A549 (cell line): ENCODE measurements at places on chromosomes 4 and X. TPM values are rescaled to one million over a fixed set of nuclear protein-coding genes. Genes with fewer than 3 reads are reported as not detected.

CISD2 gene
- polyA plus RNA-seq = 44.9 to 49.9 TPM (median 48.6 TPM) in 3 replicates

GYPE gene
- not detected in 3 replicates for polyA plus RNA-seq

GPR143 gene
- not detected in 3 replicates for polyA plus RNA-seq

FGF2 gene
- 32.4 to 35.1 TPM (median 32.9 TPM) in 3 replicates for polyA plus RNA-seq

MID1IP1 gene
- polyA plus RNA-seq = 32.5 to 41.9 TPM (median 40.1 TPM) in 3 replicates

PPP2R2C gene
- 28.6 to 31.2 TPM (median 29.4 TPM) in 3 replicates for polyA plus RNA-seq

DNA sequence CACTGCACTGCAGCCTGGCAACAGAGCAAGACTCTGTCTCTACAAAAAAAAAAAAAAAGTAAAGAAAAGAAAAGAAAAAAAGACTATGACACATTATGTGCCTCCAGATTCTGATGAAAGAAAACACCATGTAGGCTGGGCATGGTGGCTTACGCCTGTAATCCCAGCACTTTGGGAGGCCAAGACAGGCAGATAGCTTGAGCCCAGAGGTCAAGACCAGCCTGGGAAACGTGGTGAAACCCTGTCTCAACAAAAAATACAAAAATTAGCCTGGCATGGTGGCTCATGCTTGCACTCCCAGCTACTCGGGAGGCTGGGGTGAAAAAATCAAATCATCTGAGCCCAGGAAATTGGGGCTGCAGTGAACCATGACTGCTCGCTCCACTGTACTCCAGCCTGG, 19.4 kb downstream of the THOC2 start:
- DNase-seq = no peak

DNA sequence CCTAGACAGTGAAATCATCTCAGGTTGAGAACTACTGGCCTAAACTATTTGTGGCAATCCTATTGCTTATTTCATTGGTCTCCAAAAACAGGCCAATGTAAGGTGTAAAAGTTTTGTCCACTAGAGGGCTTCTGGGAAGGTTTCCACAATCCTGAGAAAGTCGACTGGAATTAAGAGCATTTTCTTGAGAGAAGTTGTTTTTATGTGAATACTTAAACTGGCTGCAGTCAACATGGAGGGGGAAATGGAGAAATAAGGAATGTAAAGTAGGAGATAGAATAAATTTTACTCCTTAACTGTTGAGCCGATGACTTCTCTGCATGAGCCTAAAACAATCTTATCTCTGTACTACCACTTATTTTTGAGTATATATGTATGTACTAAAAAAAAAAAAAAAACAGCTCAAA, 11.0 kb upstream of the EIF4E start:
- DNase-seq = peak; percentile 44

- no peak for DNase-seq
Observed at GRCh38 chrX:97168646-97169045, 284.9 kb downstream of the RPA4 start.

DNA sequence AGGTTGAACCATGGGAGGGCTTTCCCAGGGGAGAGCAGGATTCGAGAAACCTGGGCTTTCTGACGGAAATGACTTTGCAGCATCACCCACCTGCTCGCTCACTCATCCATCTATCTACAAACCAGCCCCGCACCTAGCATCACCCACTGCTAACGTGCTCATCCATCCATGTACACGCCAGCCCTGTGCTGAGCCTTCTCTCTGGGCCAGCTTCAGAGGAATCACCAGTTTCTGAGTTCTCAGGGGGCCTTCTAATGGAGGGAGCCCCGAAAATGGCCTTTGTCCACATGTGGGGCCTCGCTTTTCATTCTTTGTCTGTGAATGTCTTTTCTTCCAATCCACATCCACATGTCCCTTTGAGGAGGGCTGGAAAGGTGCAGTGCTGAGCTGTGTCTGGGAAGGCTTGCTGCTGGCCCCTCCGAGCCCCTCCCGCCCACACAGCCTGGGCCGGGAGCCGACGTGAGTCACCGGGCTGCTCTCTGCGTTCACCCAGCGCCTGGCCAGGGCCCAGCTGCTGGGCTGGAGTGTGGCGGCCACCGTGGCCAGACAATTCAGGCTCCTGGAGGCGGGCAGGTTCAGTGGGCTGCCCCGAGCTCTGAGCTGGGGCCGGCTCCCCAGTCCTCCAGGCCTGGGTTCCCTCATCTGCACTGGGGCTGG, 14.7 kb downstream of the SORCS2 start:
- DNase-seq = peak; percentile 56

DNA sequence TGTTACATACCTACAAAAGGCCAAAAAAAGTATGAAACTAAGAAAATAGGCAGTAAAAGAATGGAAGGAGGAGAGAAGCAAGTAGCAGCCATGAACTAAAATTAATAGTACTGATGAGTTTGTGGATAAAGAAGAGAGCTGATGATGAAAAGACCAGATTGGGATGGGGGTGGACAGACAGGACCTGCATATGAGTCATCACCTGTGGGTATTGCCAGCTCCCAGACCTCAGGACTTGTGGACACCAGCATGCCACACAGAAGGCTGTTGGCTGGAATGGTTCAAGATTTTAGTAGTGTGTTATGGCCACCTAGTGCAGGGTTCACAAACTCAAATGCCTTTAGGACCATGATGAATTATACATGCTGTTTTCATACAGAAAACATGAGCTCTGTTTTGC, 58.9 kb downstream of the ARX start:
- peak; percentile 12 for DNase-seq

DNA sequence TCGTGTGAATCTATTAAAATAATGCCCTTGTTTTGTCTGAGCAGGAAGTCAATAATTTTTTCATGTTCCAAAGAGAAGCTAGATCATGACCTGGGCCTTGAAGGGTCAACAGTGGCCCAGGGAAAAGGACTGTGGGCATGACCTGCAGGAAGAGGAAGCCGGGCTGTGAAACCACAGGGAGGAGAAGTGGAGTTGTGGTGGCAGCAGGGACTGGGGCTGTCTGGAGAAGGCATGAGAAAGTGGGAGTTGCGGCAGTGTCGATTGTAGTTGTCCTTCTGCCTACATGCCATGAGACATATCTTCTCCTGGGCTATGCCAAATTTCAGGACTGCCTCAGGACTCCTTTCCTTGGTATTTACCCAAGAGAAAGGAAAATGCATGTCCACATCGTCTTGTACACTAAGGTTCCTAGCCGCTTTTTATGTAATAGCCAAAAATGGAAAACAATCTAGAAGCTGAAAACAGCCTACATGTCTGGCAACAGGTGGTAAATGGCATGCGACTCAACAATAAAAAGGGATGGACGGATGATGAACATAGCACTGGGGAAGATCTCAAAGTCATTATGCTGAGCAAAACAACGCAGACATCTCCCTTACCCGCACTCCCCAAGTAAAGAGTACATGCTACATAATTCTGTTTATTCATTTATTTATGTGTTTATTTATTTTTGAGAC, 13.6 kb upstream of the PTTG2 start:
- no peak for DNase-seq

DNA sequence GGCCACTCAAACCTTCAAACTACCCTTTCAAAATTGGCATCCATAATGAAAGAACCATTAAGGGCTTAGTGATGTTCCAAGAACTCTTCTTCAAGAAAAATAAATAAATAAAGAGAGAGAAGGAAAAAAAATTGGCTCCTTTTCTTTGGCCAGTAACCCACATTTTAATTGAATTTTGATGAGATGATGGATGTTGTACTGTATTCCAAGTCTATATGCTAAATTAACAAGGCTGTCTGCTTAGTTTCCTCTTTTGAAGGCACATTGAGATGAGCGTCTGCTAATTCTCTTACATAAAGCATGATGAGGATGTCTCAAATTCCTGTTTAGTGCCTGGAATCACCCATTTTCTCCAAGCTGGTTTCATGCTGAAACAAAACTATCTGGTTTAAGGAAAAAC, 33.4 kb downstream of the PHOX2B start:
- no peak for DNase-seq

- DNase-seq = no peak
Observed at GRCh38 chrX:68234171-68234910, 199.0 kb downstream of the OPHN1 start.

- DNase-seq = no peak
Observed at GRCh38 chr4:87651941-87652340, 1.9 kb downstream of the DMP1 start.

- DNase-seq = no peak
Observed at GRCh38 chr4:19438233-19438632, 813.5 kb upstream of the SLIT2 start.

GRCh38 chr4:163166041-163166579, 580 bp downstream of the NAF1 start:
- peak; percentile 13 for DNase-seq

GRCh38 chrX:30851449-30851848, 37.6 kb downstream of the TAB3 start:
- DNase-seq = no peak

DNA sequence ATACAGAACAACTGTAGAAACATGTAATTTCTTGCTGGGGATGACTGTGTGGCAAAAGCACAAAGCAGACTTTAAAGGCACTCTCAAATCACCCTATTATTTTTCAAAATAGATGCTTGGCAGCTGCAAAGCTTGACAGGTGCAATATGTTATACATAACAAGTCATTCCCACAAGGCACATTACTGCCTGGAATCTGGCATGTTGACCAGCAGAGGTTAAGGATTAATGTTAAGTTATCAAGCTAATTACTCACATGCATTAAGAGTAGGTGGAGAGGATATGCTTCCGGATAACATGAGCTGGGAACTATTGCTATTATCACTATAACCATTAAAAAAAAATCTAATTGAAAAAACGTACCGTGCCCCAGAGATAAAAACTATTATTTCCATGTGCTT, 17.8 kb downstream of the ANOS1 start:
- no peak for DNase-seq

DNA sequence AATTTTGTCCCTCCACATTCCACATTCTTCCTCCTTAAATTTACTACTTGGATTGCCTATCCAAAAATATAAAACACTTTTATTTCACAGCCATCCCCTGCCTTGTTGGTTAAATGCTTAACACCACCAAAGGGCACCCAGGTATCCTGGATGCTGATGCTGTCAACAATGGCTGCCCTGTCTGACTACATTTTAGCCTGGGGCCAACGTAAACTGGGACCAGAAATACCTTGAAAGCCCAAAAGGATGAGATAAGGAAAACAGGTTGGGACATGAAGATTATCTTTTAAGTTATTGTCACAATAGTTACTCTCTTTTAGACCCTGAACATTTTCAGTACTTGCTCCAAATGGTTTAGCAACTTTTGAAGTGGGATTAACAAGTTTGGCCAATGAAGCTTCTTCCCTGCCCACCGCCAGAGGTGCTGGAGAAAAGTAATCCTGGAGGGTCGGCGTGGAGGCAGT, 775 bp upstream of the YIPF6 start:
- DNase-seq = peak; percentile 29

DNA sequence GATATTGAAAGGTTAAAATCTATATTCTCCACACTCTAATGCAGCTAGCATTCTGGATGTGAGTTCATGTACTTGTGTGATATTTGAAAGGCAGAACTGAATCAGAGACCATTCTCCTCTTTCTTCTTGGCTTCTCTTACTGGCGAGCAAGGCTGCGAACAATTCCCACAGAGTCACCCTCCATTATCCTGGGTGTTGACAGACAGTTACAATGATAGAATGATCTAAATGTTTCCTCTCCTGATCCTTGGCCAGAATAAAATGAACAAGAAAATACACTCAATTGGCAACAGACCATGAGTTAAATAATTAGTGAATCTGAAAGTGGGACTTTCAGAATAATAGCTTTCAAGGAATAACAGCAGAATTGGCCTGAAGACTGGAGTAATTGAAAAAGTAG, 342.8 kb downstream of the RAPGEF2 start:
- no peak for DNase-seq

DNA sequence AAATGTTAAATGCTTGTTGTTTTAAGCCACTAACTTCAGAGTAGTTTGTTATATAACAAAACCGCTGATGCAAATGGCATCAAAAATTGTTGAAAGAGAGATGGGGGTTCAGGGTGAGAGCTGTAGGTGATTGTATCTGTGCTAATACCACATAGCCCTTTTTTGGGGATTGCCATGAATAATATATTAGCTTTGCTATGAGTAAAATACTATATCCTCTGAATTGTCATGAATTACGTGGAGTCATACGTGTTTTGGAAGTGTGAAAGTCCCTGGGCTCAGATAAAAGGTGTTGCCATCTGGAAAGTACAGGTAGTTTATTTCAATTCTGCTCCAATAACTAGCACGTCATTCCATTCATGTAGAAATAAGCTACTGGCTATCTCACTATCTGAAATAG, 30.6 kb downstream of the DYNLT3 start:
- DNase-seq = no peak

GRCh38 chrX:76148041-76148665, 24.7 kb upstream of the PBDC1 start:
- DNase-seq = no peak

GRCh38 chr4:109014593-109015412, 251.9 kb upstream of the ETNPPL start:
- DNase-seq = no peak

DNA sequence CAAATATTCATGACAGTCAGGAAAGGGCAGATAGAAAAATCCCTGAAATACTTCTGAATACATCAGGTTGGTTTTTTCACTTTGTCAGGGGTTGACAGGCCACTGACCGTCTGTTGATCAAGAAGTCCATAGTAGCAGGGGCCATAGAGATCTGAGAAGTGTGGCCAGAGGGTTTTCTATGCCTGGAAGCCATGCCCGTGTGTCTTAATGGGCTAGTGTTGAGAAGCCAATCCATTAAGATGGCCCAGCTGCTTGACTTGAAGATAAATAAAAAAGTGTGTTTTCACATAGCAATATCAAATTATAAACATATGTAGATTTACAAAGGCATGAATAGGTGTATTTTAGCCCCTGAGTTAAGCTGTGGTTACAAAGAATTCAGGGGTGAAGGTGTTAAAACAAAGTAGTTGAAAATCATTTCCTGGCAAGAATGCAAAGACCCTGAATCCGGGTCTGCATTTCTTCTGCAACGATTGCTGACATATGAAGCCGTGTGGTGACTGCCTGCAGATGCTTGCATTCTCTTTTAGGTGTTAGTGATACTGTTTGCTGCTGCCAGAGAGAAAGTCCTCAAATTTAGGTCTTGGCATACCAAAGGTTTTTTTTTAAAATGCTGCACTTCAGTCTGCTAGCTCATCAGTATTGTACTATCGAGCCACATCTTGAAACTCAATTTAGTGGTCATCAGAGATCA, 9.3 kb upstream of the LIMCH1 start:
- DNase-seq = no peak

DNA sequence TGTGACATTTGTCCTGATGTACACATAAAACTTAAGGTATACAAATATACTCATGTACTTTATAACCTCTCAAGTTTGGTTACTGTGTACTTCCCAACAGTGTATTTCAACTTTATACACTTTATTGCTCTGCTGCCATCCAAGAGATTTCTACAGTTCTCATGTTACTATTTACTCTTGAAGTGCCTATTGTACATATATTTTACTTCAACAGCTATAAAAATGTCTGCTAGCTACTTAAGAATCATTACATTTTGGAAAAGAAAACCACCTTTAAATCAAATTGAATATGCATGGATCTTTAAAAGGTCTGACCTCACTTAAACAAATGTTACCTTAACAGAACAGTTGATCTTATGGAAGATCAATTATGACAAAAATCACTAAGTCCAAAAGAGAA, 1056.4 kb downstream of the ADGRL3 start:
- no peak for DNase-seq

- no peak for DNase-seq
Observed at GRCh38 chr4:57498251-57498650, 388.1 kb upstream of the IGFBP7 start.
